Glomerular endothelial cell (primary cell): ENCODE measurements at places on chromosomes 7 and 10.

GRCh38 chr10:121104476-121105111 lies 253.4 kb downstream of the WDR11 start:
- DNase-seq = no peak

- DNase-seq = no peak
Observed at GRCh38 chr7:148515237-148515636, 75.3 kb upstream of the C7orf33 start.

- DNase-seq = no peak
Observed at GRCh38 chr7:148835854-148836253, 48.2 kb downstream of the EZH2 start.

GRCh38 chr7:16688249-16688648 lies 42.3 kb downstream of the BZW2 start:
- no peak for DNase-seq

DNA sequence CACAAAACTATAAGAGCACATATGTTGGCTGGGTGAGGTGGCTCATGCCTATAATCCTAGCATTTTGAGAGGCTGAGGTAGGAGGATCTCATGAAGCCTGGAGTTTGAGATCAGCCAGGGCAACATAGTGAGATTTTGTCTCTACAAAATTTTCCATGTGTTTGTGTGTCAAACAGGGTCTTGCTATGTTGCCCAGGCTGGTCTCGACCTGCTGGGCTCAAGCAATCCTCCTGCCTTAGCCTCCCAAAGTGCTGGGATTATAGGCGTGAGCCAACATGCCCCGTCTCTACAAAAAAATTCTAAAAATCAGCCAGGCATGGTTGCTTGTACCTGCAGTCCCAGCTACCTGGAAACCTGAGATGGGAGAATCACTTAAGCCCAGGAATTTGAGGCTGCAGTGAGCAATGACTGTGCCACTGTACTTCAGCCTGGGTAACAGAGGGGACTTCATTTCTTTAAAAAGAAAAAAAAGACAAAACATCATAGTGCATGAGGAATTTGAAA lies 28.3 kb downstream of the FZD9 start:
- no peak for DNase-seq

GRCh38 chr10:130016993-130017630 lies 53.0 kb upstream of the EBF3 start:
- no peak for DNase-seq

GRCh38 chr7:179209-179681 lies 13.1 kb upstream of the FAM20C start:
- DNase-seq = no peak

DNA sequence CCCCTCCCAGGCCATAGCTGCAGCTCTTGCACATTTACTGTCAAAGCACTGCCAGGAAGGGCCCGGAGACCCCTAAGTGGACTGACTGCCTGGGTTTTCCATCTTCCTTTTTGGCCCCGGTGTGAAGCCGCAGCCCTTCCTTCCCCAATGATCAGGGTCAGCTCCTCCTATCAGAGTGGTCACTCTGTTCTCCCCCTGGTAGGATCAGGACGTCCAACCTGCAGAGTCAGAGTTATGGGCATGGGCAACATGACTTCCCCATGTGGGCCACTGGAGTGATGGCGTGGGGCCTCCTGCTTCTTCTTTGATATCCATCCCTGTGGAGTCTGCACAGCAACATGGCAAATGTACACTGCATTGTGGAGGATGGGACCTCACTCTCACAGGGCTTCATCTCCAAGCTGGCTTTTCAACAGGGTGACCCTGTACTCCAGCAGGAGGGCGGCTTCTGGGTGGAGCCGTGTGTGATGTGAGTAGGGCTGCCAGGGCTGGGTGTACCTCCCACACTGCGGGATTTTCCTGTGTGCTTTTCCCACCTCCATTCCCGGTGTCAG lies 6.4 kb upstream of the RAMP3 start:
- no peak for DNase-seq

- DNase-seq = no peak
Observed at GRCh38 chr7:77200542-77200941, 923 bp upstream of the FGL2 start.

GRCh38 chr7:40604601-40605438 lies 470.0 kb downstream of the SUGCT start:
- peak; percentile 16 for DNase-seq

DNA sequence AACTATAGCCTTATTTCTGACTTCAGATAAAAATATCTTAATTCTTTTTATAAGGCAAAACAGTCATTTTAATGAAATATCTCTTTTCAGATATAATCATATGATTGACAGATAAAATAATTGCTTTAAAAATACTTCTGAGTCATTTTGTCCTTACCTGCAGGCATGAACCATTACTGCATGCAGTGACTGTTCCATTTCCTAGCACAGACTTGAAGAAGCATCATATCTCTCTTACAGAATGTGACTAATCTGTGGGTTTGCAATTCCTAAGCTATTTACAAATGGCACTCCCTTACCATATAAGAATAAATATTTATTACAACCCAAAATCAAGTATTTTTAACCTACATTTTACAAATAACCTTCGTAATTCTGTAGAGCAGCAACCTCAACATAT lies 120.7 kb downstream of the SRPK2 start:
- DNase-seq = no peak

- no peak for DNase-seq
Observed at GRCh38 chr10:119025336-119025735, 4.2 kb upstream of the NANOS1 start.

DNA sequence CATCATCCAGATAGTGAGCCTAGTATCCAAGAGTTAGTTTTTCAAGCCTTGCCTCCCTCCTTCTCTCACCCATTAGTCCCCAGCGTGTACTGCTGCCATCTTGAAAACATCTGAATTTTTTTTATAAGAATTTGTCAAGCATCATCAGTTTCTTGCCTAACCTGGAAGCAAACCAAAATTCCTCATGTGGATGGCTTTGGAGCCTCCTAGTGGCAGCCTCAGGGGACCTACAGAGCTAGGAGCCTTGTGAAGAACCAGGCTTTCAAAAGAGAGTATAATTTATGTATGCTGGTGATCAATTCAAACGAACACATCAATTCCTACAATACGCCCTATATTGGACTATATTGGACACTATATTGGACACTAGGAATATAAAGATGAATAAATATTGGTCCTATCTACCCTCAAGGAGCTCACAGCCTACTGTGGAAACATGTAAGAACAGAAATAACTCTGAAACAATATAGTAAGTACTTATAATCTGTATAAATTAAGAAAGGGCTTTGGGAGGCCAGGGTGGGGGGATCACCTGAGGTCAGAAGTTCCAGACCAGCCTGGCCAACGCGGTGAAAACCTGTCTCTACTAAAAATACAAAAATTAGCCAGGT lies 63.4 kb downstream of the HPSE2 start:
- no peak for DNase-seq

DNA sequence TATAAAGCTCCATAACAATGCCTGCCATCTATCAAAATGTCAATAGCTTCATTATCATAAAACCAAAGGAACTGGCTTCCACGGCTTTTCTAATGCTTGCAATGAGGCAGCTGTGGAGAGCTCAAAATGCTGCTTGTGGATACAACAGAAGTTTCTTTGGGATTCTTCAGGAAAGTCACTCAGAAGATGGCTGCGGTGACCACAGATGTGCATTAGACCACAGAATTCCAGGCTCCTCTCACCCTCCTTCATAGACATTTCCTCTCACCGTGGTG lies 77.2 kb downstream of the CDCA7L start:
- no peak for DNase-seq

- DNase-seq = no peak
Observed at GRCh38 chr7:22402250-22402649, 45.3 kb upstream of the RAPGEF5 start.

DNA sequence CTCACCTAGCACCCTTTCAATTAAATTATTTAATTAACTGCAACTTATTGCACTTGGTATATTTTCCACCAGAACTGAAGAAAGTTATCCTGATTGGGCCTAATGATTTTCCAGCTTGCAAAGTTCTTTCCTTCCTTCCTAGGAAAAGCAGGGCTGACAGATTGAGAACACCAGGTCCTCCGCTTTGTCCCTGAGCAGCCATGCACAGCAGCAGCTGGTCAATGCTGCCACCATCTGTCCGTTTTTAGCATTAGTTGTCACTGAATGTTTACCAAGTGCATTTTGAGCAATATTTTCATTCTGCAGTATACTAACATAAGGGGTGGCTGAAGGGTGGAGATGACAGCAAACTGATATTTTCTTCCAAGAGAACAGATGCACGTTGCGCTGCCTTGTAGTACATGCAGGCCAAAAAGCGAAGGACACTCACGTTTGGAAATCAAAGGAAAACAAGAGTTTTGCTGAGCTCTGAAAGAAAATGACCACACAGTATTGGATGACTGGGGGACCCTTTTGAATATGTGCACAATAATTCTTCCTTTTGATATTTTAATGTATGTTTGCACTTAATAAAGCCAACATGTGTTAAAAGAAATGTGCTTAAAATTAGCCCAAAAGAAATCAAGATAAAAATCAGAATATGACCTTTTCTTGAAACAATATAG lies 248.8 kb upstream of the PTN start:
- peak; percentile 57 for DNase-seq

- no peak for DNase-seq
Observed at GRCh38 chr7:106757846-106758245, 96.9 kb upstream of the CCDC71L start.

GRCh38 chr10:116866987-116867595 lies 17.8 kb downstream of the ENO4 start:
- DNase-seq = no peak

GRCh38 chr7:99395616-99396327 lies 12.6 kb downstream of the PDAP1 start:
- no peak for DNase-seq

- DNase-seq = no peak
Observed at GRCh38 chr10:111836064-111836463, 347.5 kb downstream of the GPAM start.

GRCh38 chr7:2644562-2645273 lies 12.9 kb downstream of the TTYH3 start:
- no peak for DNase-seq

DNA sequence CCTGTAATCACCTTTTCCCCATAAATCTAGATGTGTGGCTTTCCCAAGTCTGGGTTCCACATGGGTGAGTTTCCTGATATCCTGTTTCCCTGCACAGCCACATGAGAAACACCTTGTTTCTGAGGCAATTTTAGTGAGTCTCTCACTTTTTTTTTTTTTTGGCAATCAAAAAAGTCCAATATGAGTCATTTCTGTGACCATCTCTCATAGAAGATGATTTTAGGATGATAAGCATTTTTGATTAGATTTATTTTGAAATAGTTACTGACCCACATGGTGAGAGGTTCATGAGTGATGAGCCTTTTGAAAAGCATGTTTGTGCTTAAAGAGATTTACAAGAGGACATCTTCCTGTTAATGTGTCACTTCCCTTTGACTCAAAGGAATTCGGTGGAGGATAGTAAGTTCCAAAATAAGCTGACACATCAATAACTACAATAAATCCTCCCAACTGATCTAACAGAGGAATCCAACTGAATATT lies 464.0 kb downstream of the INHBA start:
- DNase-seq = no peak
